ENCODE measurements at places on chromosomes 16 and 17.
A peak's percentile ranks its signal among the peaks of the same experiment; 100 is the strongest.

DNA sequence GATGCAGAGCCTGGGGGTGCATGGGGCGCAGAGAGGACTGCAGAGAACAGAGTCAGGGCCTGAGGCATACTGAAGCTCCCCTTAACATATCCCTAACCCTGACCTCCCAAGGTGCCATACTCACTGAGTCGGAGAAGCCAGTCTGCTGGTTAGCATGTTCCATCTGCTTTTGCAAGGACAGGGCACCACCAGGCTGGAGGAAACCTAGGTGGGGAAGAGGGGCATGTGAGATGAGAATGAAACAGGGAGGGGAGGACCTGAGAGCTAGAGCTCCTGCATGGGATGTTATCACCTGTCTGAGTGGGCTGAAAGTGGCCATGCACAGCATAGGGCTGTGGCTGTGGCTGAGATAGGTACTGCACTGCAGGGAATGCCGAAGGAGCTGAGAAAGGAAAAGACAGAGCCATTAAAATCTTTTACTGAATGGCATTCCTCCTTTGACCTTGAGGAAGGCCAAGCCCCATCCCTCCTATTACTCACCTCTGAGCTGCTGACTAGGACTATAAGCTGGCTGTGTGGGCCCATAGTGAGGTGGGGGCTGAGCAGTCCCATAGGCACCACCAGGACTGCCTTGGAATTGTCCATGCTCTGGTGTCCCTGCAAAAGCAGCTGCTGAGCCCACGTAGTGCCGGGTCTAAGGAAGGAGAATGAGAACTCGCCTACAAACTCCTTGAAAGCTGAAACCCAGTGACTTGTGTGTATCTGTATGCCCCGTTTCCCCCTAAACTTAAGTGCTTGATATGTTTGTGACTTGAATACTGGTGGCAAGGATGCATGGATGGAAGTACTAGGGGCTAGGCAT is 1.9 kb downstream of the GPS2 start:
- DNase-seq, result no peak

- DNase-seq, result no peak
Measured at GRCh38 chr17:2442166-2442565, 41.3 kb upstream of the MNT start.

DNA sequence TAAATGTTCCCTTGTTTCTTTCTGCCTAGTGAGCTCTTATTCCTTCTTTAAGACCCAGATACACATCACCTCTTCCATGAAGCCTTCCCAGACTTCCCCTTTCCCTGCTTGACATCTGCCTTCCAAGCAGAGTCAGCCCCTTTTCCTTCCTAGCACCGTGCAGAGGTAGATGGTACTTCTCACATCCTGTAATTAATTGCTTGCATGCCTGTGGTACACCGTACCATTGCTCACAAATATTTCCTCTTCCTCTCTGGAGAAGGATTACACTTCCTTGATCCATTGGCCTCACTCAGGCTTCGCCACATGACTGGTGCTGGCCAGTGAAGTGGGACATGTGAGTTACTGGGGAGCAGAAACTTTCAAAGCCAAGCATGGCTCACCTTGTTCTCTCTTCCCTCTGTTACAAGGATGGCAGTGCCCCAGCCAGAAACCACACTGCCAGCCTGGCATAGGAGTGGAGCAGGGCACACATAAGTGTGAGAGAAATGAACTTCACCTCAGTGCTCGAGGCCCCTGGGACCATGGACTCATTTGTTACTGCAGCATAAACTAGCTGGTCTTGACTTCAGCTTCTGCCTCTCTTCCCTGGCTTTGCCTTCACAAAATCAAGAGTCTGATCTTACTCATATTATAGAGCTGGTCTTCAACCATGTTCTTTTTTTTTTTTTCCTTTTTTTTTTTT is 44.0 kb downstream of the SOST start:
- no peak for DNase-seq

GRCh38 chr16:49470513-49470991 is 96.9 kb downstream of the C16orf78 start:
- DNase-seq, result no peak

- DNase-seq, result no peak
Measured at GRCh38 chr17:57341611-57342540, 85.6 kb downstream of the MSI2 start.

GRCh38 chr17:81197831-81198490 is 24.8 kb downstream of the CEP131 start:
- no peak for DNase-seq

DNA sequence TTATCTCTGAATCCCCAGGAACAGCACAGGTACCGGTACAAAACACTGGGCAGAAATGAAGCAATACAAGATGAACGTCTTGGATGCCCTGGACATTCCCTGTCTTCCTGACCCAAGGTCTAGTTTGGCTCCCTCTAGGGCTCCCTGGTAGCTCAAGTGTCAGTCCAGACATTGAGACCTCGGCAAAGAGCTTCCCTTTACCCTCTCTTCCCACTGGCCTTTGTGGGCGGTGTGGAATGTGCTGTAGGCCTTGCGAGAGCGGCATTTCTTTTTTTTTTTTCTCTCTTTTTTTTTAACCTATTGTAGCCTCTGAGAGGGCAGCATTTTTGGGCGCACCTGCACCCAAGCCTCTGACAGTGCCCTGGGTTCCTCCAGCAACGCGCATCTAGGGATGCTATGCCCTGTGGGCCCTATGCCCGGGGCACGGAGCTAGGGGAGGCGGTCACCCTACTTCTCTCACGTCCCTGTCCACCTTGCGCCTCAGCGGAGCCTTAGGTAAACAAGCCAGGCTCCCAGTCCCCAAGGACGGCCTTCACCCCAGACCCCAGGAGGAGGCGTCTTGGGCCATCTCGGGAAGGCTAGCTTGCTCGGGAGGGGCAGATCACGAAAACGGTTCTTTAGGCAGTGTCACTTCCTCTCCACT is 1.2 kb upstream of the NFATC3 start:
- DNase-seq, result no peak

GRCh38 chr17:77666881-77667395 is 291.6 kb upstream of the TNRC6C start:
- DNase-seq, result peak; percentile 71

DNA sequence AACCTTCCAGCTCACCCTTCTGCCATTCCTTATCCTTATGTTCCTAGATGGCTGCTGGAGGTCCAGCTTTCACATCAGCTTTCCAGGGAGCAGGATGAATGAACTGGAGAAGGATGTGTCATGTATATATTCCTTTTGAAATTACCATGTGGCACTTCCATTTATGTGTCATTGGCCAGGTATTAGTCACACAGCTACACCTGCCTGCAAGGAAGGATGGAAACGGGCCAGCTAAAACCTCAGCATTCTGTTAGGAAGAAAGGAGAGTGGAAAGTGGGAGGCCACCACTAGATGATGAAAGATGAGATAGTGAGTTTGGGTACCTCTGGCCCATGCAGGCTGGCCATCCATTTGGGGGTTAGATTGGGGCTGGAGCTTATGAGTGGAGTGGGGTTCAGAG is 67.5 kb downstream of the KSR1 start:
- DNase-seq, result no peak

DNA sequence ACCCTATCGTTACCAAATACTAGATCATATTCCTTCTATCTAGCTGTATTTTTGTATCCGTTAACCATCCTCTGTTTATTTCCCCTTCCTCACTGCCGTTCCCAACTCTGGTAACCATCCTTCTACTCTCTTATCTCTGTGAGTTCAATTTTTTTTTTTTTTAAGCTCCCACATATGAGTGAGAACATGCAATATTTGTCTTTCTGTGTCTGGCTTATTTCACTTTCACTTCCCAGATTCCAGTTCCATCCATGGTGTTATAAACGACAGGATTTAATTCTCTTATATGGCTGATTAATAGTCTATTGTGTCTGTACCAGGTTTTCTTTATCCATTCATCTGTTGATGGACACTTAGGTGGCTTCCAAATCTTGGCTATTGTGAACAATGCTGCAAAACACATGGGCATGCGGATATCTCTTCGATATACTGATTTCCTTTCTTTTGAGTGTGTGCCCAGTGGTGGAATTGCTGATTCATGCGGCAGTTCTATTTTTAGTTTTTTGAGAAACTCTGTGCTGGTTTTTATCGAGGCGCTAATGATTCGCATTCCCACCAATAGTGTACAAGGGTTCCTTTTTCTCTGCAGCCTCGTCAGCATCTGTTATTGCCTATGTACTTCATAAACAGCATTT is 599.6 kb downstream of the TMEM114 start:
- no peak for DNase-seq

DNA sequence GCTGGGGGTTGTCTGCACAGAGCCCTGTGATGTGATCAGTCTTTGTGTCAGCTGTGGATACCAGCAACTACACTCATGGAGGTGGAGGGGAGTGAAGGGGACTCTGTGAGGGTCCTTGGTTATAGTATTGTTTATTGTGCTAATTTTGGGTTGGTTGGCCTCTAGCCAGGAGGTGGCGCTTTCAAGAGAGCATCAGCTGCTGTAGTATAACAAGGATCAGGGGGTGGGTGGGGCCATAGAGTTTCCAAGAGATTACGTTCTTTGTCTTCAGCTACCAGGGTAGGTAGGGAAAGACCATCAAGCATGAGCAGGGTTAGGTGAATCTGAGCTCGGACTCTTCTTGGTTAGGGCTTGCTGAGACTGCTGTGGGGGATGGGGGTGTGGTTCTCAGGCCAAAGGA is 97.1 kb upstream of the HS3ST3A1 start:
- peak; percentile 9 for DNase-seq

- DNase-seq, result no peak
Measured at GRCh38 chr17:78862073-78863023, 21.7 kb upstream of the USP36 start.

GRCh38 chr16:67301080-67301782 is 21.9 kb downstream of the PLEKHG4 start:
- DNase-seq, result no peak

GRCh38 chr16:27383556-27384243 is 18.3 kb upstream of the IL21R start:
- no peak for DNase-seq

GRCh38 chr16:17251496-17251895 is 219.3 kb downstream of the XYLT1 start:
- no peak for DNase-seq

GRCh38 chr16:7745276-7745675 is 412.6 kb downstream of the RBFOX1 start:
- no peak for DNase-seq

DNA sequence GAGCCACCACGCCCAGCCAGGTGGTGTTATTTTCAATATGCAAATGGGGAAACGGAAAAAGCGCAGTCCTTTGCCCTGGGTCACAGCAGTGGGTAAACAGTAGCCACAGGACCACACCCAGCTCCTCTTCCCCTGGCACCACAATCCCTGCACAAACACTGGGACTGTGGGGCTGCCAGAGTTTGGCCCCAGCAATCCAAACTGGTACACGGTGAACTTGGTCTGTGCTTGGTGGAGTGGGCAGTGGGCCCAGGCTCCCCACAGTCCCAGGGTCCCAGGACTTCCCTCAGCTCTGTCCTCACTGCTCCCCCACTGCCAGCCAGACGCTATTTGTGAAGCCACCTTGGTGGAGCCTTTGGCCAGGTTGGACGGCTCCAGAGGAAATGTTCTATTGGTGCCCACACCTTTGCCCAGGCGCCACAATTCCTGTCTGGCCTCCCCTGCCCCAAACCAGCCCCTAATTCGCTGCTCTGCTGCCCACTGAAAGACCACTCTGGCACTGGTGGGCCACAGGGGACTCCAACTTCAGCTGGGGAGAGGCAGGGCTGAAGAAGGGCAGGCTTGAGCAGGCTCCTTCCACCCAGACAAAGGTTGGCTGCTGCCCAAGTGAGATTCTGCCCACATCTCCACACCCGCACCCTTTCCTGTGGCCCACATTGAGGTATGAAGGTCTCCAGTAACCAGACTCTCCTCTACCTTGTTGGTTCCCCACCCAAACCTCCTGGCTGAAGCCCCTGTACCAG is 2.1 kb downstream of the CHAD start:
- no peak for DNase-seq

- DNase-seq, result no peak
Measured at GRCh38 chr17:56432443-56432842, 161.1 kb upstream of the NOG start.

- no peak for DNase-seq
Measured at GRCh38 chr16:23476289-23476688, 23.3 kb upstream of the COG7 start.

DNA sequence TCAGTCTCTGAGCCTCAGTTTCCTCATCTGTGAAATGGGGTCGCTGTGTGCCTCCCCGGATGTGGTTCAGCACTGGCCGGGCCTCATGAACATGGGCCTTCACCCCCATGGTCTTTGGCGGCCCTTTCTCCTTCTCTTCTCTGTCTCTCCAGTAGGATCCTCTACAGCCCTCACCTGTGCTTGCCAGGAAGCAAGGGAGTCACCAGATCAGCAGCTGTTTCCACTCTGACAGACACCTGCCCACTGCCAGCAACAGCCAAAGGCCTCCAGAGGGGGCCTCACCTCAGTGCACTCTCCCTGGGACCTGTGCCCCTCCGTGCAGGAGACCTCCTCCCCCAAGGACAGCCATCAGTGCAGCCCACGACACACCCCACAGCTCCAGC is 89.4 kb downstream of the C16orf78 start:
- peak; percentile 40 for DNase-seq

DNA sequence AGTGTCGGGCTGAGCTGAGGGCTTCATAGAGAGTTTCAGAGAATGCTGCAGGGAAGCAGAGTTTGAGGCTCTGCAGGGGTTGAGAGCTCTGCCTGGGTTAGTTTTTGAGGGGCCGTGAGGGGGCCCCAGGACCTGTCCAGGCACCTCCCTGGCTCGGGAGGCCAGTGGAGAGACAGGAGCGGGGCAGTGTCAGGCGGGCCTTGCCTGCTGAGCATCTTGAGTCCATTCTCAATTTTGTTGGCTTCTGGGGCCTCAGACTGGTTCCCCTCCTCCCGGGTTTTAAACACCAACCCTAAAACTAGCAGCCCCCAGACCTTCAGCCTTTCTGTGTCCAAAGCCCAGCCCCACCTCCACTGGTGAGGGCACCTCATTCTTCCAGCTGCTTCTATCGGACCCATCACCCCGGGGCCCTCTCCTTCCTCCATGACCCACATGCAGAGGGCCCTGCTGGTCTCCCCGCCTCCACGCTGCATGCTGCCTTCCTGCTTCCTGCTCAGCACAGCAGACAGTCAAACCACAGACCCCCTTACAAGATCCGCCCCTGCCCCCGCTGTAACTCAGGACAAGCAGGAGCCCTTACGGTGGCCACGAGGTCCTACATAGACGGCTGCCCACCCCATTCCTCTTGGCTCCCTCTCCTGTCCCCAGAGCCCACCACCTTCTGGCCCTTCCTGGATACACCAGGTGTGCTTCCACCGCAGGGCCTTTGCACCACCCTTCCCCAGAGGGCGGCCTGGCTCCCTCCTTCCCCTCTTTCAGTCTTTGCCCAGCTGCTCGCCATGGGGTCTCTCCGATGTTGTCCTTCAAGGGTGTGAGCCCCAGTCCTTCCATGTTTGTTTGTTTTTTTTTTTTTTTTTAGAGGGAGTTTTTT is 3.8 kb downstream of the RNF213 start:
- peak; percentile 79 for DNase-seq
